ENCODE measurements at places on chromosomes 2 and 18.

- peak; percentile 66 for DNase-seq
Measured at GRCh38 chr2:176001281-176001915, 669 bp downstream of the LNPK start.

- no peak for DNase-seq
Measured at GRCh38 chr18:39360072-39360471, 1794.5 kb upstream of the CELF4 start.

DNA sequence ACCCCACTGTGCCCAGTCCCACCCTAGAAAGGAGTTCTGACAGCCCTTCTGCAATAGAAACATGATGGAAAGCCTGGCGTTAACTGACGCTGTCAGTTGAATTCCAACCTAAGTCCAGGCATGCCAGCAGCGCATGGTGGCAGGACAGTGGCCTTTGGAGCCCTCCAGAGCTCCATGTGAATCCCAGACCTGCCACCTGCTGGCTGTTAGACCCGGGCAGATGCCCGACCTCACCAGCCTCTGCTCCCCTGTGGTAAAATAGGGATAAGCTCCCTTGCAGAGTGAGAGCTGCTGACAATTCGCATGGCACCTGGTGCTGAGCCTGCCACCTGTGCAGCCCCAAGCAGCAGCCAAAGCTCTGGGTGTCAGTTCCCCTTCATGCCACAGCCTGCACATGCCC lies 138.6 kb downstream of the LOXHD1 start:
- DNase-seq: no peak

DNA sequence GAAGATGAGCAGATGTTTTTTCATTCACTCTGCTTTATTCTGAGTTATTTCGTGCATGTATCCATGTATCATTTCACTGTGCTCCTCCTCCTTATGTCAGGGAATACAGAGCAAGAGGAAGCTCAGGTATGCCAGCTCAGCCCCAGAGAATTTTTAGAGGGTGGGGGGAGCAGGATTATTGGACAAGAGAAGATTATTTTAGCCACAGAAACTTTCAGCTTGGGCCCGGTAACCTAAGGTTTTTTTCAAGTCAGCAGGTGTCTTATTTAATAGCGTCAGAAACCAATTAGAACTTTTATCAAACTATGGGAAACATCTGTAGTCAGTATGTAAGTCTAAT lies 232.9 kb upstream of the SIX3 start:
- DNase-seq: no peak

DNA sequence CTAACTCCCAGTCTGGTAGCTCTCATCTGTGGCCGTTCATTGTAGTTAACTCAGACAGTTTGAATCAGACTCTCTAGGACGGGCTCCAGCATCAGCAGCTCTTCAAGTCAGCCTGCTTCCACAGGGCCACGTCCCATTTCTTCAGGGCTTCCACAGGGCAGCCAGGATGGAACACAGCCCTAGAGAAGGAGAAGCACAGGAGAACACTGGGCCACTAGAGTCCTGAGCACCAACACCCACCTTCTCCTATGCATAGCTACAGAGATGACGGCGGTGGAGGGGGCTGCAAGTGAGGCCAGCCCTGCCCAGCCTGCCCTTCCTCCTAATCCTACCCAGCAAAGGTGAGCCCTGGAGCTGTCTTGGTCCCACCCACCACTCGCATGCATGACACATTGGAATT lies 10.2 kb upstream of the TEX261 start:
- no peak for DNase-seq

DNA sequence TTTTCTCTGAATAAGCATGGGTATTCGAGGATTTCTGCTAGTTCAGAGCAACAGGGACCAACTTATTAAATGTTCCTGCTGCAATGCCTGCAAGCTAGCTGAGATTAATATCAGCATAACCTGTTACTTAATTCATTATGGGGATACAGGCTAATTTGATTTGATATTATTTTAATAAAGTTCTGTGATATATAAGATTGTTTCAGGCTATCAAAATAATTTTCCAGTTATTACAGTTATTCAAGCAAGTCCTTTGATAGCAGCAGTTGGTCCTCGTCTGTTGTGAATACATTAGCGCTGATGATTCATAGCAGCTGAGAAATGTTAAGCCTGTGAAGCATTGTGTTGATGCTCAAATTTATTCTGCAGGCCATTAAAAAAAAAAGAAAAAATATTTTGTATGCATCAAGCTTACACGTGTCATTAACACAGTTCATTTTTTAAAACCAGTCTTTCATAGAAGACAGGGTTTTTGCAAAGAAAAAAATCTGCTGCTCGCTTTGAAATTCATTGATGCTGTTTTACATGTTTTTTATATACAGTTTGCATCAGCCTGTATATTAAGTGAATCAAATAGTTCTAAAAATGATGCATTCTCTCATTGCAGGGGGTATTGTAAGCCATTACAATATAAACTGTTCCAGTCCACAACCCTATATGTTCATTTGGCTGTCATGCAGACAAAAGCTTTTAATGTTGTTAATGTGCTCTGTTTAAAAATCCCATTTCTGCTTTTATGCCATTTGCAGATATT lies 482.5 kb downstream of the BCL11A start:
- no peak for DNase-seq

- DNase-seq: no peak
Measured at GRCh38 chr18:55768255-55768654, 180.3 kb upstream of the TCF4 start.

DNA sequence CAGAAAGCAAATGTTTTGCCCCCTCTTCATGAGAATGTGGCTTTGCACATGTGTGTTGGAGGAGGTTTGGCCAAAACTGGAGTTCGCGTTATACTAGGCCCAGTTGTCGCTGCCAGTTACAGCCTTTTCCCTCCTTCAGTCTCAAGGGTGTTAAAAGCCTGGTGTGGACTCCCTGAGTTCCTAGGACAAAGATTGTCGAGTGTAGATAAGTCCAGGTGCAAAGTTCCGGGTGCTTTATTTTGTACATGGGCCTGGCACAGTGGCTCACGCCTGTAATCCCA lies 542 bp upstream of the RNF103 start:
- no peak for DNase-seq

- no peak for DNase-seq
Measured at GRCh38 chr18:26705757-26706156, 157.4 kb upstream of the KCTD1 start.

DNA sequence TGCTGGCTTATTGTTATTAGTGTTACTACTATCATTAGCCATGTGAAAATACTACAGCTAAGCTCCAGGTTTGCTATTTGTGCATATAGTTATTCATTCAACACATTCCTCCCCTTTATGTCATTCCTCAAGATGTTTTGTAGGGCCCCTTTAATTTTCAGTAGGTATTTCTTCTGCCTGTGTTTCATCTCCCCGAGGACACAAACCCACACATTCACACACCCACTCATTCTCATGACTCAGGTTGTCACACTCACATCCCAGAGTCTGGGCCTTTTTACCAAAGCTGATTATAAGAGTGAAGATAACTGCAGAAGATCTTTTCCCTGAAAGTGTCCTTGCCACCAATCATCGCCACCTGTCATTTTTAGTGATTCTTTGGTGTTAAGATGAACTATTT lies 68.6 kb upstream of the SPOPL start:
- no peak for DNase-seq

GRCh38 chr2:31430439-31431165 lies 16.1 kb upstream of the XDH start:
- no peak for DNase-seq

DNA sequence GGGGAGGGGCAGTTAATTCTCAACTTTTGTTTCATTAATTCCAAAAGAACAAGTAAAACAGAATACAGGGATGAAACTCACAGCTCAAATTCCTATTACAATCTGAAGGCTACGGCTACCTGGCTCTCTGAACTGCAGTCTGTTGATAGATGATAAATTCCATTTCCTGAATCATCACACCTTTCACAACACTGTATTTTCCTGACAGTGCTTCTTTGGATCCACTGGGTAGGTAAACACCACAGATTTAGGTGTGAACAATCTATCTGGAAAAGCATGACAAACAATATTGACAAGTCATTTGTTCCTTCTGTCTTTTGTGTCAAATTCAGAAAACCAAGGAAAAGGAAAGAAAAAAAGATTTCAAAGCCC lies 843.2 kb downstream of the LRRTM4 start:
- no peak for DNase-seq

- no peak for DNase-seq
Measured at GRCh38 chr2:164625378-164625971, 4.2 kb upstream of the GRB14 start.

- no peak for DNase-seq
Measured at GRCh38 chr2:176664478-176664877, 395.2 kb downstream of the MTX2 start.

DNA sequence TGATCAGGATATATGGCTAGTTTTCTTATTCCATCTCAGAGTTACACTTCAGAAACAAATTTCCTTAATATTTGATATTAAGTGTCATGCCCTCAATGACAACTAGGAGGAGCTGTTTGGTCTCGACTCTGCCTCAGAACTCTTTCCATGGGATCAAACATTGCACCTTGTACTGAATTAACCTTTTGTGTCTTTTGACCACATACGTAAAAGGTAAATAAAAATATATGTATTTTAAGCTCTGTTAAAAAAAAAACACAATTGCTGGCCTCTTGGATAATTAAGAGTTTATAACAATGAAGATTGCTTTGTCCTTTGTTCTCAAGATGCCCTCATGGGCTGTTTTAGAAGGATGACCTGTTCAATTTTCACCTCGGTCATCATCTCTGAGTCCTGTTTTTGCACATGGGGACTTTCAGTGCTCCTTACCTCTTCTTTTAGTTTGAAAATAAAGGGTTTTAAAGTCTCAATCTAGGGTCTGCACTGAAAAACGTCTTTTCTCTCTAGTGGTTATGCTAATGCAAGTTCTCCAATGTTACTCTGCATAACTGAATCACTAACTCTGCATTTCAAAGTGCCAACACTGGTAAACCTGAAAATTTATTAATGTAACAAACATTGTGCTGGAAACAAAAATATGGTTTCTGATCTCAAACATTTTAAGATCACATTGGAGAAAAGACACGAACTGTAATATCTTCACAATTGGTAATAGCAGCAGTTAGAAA lies 18.8 kb upstream of the FN1 start:
- no peak for DNase-seq

DNA sequence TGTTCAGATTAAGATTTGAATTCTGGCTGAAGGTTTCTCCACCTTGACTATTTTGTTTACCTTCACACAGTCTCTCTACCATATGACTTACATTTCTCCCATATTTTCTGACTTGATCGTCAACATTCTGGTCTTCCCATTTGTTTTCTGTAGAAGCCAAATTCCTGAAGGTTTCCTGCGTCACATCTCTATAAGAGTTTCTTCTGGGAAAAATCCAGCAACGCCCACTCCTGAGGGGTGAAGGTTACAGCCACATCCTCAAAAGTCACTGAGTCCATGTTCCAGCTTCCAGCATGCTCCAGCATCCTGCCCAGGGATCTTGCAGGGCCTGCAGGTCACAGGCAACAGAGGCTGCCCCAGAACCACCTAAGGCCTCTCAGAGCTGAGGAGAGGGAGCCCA lies 47.5 kb downstream of the NBEAL1 start:
- no peak for DNase-seq

- DNase-seq: no peak
Measured at GRCh38 chr2:135798275-135798705, 38.7 kb downstream of the LCT start.

DNA sequence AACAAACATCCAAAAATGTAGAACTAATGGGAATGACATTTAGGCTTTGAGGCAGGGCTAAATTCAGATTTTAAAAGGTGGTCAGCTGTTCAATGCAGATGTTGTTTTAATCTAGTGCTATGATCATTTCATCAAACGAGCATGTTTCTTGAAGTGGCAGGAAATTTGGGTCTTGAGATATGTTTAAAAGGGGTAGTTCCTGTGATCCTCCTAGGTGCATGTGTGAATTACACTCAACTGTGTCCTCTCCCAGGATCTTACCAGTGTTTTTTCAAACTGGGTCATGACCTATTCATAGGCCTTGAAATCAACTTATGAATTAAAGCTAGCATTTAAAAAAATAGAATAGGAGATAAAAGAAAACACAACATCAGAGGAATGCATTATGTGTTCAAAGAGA lies 57.4 kb upstream of the ACMSD start:
- DNase-seq: no peak

- no peak for DNase-seq
Measured at GRCh38 chr2:36333350-36334012, 22.1 kb upstream of the CRIM1 start.

DNA sequence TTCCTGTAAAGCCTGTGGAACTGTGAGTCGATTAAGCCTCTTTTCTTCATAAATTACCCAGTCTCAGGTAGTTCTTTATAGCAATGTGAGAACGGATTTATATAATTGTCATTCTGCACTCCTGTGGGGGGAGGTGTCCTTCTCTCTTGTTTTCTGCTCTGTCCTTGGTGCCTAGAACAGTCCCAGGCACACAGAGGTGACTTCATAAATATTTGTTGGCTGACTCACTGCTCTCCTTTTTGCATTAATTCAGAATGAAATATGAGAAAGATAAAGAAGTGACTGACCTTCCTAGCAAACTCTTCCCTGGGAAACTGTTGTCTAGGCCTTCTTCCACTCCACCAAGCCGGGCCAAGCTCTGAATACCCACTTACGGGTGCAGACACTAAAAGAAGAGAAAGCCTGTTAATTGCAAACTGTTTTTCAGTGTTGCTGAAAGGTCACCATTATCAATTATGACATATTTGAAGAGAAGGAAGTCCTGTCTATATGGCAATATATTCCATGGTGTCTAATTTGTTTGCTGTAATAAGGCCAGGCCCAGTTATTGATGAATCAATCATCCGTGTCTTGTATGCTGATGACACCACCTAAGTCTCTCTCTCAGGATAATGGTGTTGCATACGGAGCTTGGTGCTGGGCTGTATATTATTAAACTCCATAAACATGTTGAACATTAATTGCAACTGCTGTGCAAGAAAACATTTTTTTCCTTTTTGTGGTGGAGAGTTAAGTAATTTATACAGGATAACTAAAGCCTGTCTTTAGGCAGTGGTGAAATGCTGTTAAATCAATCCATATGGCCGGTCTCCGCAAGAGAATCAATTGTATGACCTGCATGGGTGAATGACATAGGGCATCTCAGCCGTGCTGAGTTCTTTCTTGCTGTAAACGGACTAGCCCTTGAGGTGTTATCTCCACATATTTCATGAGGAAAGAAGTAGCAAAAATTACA lies 567.5 kb downstream of the SLC4A3 start:
- DNase-seq: no peak

DNA sequence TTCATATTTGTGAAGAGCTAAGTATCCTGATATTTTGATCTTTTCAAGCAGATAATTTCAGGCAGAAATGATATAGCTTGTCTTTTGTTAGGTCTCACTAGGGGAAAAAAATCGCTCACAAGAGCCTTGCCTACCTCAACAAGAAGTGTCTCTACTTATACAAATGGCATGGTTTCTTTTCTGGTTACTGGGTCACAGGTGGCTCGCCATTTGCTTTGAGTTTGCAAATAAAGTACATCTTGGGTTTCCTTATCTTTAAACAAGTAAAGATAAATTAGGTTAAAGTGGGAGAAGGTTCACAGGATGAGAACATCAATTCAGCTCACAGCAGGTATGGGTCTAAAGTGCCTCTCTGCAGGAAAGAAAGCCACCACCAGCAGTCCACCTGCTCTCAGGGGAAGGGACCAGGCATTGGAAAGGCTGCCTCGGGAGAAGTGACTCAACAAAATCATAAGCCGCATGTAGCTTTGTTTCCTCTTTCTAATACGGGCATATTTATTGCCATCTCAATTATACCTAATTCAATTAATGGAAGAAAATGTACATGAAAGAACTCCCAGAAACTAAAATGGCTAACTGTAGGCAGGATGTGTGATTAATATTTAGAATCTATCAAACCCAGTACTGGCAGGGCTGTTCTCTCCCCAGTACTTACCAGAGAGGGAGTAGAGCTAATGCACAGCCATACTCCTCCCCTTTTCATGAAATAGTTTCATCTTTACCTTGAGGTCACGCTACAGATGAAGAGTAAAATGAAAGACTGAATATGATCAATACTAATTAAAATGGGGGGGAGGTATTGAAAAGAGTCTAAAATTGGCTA lies 28.3 kb downstream of the CDC42EP3 start:
- DNase-seq: no peak
